ENCODE measurements at places on chromosomes 2 and 18.

GRCh38 chr18:10477121-10477862, 22.9 kb downstream of the APCDD1 start:
- no peak for DNase-seq

DNA sequence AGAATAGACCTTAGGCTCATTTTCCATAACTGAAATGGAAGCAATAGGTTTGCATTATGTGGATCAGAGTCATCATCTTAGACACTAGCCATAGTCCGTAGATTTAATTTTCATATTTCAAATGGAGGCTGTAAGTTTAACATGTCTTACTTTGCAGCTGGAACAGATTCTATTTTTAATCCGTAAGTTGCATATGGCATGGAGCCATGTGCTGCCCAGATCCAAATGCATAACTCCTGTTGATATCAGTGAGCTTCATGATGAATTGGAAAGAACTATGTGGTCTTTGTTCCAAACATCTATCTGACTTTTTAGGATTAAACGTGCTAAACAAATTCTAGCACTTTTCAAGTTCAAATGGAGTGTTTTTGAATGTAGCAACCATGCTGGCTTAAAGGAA, 43.4 kb downstream of the MEIS1 start:
- no peak for DNase-seq

DNA sequence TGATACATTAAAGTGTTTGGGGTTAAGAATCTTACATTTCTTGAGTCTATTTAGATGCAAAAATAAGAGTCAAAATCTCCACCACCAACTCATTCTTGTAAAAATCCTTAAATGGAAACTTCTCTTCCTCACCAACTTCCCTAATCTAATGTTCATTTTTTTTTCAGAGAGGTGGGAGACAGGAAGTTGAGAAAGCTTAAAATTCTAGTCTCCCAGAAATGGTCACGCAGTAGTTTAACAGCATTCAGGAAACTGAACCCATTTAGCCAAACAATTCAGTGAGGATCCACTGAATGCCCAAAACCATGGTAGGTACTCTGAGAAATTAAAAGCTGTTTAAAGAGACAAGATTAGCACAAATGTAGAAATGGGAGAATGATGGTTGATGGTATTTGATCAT, 69.0 kb downstream of the TXNL1 start:
- DNase-seq, result no peak

DNA sequence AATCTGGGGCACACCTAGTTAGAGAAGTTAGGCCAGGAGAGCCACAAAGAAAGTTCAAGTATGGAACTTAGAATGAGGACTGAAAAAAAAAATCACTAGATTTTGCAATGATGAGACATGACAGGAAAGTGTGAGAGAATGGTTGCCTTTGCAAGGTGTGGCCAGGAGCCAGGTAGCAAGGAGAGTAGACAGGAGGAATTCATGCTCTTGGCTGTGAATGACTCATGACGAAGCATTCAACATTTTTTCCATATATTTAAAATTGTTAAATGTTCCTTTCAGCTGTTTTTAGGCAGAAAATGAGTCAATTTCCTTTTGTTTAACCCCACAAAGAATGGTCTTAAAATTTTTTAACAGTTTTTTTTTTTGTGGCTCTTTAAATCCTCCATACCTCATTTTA, 636.9 kb downstream of the PLCL1 start:
- DNase-seq, result no peak

Measured in activated T-helper 1 cell treated with anti-CD3 and anti-CD28 coated beads, Interleukin-2, amount 50 U/mL, for 16 hours (primary cell).